SW 1271 (cell line): ENCODE measurements at places on chromosomes 2 and 18.

DNA sequence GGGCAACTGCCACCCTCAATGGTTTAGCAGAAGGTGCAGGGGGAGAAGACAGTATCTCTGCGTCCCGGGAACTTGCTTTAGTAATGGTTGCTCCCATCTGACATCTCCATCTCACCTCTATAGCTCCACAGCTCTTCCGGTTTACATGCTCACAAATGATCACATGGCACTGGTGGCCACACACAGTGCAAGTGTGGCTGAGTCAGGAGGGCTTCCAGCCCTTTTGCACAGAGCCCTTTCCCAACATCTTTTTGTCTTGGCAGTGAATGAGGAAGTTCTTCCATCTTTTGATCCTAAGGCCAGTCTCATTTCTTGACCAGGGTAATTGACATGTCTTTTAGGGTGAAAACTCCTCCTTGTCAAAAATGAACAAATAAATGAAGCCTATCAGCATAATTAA, 347.7 kb downstream of the LPIN1 start:
- no peak for DNase-seq

- DNase-seq = no peak
Observed at GRCh38 chr2:157825885-157826284, 50.2 kb downstream of the ACVR1 start.

- no peak for DNase-seq
Observed at GRCh38 chr2:47389692-47390091, 13.3 kb upstream of the MSH2 start.

- DNase-seq = no peak
Observed at GRCh38 chr18:76420898-76421684, 74.0 kb downstream of the ZNF516 start.

GRCh38 chr2:144598906-144599305, 79.0 kb upstream of the ZEB2 start:
- no peak for DNase-seq

DNA sequence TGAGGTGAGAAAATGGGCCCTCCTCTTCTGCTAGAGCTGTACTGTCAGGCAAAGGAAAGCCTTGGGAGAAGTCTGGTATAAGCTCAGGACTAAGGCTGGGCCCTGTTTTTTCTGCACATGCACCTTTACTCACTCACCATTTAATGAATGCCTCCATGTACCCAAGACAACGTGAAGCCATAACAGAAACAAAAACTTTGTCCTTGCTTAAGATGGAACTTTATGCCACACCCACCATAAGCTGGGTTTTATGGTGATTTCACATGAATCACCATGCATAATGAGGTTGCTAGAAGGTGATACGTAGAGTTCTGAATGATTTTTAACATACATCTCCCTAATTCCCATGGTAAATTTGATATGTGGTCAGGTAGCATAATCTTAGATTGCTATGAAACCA, 63.7 kb upstream of the CYP26B1 start:
- no peak for DNase-seq

GRCh38 chr2:42495611-42496010, 1.8 kb upstream of the KCNG3 start:
- DNase-seq = no peak

DNA sequence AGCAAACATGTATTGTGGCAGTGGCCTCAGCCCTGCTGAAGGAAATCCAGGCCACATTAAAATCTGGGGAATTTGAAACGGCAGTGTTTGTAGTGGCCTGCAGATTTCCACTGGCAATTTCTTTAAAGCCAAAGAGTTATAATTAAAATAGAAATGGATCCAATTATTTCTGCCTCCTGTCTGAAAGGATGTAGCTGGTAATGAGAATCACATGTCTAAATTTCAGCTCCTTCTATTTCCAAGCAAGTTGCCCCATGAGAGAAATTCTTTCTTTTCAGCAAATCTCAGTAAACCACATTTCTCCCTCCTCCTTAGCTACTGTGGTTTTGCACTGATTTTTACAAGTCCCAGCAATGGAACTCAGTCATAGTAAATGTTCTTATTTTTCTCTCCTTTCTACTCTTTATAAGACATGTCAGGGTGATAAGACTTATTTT, 55.4 kb upstream of the ZNF396 start:
- DNase-seq = no peak

GRCh38 chr2:109373791-109374547, 239.8 kb downstream of the SEPTIN10 start:
- DNase-seq = no peak

DNA sequence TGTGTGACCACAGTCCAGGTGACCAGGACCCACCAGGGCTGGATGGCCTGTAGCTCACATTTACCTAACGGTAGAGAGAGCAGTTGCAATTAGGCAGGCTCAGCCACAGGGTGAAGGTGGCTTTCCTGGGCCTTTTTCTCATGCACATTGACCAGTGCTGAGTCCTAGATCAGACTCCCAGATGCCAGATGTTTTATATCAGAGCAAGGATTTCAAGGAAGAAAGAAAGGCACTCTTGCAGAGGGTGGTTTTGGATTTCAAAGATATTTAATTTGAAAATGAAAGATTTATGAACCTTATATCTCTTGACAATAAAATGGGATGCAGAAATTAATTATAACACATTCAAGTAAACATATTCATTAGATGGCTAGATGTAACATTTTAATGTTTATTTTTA, 694.2 kb upstream of the GYPC start:
- no peak for DNase-seq

DNA sequence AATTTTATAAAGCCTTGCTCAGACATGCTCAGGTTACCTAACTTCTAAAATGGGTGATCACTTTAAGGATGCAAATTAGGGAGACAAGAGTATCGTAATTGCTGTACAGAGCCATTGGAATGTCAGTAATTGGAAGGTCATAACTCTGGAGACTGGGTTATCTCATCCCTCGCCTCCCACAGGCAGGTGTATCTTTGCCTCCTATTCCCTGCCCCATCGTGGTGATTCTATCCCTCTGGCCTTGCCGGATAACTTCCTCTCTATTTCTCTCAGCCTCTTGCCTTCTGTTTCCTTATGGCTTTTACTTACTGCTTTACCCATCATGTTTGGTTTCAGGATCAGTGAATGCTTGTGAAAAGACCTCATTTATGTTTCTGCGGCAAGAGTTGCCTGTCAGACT, 2.5 kb downstream of the PDK1 start:
- DNase-seq = no peak

DNA sequence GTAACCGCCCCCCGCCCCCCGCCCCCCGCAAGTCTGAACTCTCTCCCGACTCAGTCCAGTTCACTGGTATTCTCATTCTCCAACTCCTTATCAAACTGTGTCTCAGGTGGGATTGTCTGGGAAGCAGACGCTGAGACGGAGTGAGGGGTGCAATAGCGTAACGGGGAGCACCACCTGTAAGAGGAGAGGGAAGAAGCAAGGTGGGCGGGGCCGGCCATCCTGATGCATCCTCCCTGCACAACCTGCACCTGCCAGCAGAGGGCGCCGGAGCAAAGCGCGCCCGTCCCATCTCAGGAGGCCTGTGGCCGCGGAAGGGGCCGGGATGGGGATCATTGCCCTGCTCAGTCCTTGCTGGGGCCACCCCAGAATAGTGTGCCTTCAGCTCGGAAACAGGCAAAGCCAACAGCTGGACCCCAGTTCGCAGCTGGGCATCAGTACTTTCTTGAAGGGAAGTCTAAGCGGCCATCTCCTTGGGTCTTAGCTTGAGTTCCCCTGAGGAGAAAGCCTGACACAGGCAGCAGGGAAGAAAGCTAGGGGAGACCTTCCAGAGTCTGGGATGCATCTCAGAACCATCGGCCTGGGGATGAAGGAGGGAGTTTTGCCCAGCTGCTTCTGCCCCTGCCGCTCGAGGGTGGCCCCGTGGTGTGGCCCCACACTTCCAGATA, 208.0 kb downstream of the TFCP2L1 start:
- peak; percentile 38 for DNase-seq

DNA sequence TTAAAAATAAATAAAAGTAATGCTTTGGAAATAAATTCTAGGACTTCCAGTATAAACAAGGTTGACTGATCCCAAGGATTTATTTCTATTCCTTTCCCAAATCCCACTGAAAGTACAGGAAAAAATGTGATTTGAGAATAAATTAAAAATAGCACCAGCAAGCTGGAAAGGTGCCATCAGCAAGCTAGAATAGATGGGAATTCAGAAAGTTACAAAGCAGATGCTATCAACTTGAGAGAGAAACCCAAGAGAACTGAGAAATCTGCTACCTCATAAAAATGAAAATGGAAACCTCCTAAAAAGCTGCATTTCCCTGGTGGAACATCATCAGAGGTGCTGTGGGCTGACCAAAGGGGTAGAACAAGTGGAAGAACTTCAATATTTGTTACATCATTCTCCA, 148.6 kb upstream of the KCNJ3 start:
- no peak for DNase-seq

DNA sequence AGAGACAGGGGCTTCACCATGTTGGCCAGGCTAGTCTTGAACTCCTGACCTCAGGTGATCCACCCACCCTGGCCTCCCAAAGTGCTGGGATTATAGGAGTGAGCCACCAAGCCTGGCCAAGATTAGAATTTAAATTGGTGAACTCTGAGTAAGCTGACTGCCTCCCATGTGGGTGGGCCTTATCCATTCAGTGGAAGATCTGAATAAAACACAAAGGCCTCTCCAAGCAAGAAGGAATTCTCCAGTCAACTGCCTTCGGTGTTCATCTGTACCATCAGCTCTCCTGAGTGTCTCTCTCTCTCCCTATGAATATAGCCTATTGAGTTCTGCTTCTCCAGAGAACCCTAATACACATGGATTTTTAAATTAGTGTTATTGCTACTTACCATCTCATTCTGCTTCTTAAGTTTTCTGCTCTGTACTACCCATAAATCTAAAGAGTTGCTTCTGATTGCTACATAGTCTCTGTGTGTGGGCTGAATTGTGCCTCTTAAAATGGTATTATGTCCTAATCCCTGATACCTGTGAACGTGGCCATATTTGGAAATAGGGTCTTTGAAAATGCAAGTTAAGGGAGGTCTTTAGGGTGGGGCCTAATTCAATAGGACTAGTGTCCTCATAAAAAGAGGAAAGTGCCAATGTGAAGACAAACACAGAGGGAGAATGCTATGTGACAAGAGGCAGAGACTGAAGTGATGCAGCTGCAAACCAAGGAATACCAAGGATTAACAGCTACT, 36.3 kb downstream of the FBXO11 start:
- no peak for DNase-seq

- no peak for DNase-seq
Observed at GRCh38 chr2:181138816-181139215, 158.4 kb downstream of the UBE2E3 start.

DNA sequence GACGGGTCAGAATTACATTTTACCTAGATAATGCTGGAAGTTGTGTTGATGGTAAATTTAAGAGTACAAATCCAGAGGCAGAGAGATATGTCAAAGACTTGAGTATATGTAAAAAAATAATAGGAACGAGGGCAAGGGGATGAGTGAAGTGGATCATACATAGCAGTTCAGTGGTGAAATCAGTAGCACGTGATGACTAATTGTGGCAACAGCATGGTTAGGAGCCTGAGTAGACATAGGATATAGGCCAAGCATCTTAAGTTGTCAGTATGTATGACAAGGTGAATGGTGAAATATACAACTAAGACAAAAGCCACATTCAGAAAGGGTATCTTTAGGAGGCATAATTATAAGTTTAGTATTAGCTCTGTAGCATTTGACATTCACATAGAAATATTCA, 826.5 kb upstream of the PIK3C3 start:
- no peak for DNase-seq

DNA sequence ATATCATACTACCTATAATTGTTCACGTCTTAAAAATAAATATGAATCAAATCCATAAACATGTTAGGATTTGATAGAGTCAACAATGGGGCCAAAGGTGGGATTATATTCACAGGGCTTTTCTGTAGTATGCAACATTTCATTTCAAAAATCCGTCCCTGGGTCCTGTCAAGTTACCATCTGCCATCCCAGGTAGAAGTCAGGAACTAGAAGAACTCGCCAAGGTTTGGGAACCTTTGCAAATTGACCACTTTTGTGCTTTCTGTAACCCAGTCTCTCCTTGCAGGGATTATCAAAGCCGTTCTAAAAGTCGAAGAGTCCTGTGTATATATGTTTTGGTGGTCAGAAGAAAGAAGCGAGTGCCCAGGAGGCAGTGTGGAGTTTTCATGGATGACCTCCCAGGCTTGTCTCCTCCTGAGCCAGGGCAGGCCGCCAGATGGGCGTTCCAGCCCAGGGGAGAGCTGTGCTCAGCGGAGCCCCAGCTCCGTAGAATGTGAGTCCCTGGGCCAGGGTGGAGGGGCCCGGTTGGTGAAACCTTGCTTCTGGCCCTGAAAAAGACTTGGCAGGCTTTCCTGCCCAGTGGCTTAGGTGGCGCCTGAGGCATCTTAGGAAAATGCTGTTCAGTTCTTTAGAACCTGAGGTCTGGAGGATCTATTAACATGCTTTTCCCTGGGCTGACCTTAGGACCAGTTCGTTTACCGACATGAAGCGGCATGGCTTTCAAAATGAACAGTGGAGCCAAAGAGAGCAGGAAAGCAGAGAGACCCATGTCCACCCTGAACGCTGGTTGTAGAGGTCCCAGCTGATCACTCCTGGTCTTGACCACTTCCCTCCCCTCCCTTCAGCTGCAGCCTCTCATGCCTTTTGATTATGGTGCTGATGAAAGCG, 69.2 kb downstream of the LONRF2 start:
- no peak for DNase-seq

DNA sequence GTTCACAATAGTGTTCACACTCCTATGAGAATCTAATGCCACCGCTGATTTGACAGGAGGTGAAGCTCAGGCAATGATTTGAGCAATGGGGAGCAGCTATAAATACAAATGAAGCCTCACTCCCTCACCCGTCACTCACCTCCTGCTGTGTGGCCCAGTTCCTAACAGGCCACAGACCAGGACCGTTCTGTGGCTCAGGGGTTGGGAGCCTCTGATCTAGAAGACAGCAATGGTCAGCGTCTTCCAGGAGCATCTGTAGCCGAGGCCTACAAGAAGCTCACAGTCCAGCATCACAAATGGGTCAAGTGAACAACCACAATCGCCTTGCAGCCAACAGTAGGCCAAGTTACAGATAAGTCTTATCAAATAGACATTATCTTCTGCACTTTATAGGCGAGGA, 110.0 kb upstream of the SLC66A3 start:
- DNase-seq = no peak

DNA sequence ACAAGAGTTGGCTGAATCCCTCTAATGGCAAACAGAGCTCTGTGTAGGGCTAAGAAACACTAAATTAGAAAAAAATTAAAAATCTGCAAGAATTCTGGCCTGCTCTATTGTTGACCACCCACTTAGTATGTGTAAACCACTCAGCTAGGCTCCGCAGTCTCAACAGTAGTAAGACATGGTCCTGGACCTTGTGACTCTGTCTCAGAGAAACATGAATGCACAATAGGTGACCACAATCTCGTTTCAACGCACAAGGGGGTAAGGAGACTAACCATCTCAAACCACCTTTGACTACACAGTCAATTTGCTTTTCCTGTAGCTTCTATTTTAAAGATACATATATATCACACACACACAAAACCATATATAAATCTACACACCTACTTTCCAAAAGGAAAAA, 16.5 kb downstream of the SEPTIN10 start:
- DNase-seq = no peak

DNA sequence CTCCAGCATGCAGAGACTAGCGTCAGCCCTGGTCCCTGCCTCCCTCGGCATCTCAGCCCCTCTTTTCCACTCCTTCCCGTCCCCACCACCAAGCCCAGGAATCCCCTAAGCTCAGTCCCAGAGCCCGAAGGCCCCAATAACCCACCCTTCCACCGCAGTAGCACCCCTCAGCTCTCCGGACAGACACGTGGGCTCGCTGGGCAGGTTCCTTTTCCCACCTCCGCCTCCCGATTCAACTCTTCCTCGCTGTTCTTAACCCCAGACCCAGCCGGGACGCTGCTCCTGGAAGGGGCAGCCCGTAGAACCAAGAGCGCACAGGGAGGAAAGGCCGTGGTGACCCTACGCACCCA, 1.4 kb downstream of the IHH start:
- DNase-seq = no peak

- DNase-seq = no peak
Observed at GRCh38 chr2:222709191-222709891, 37.9 kb downstream of the MOGAT1 start.
